ENCODE measurements at places on chromosomes 2 and 18.

GRCh38 chr2:85255813-85256594 lies 71.8 kb downstream of the TGOLN2 start:
- no peak for DNase-seq

GRCh38 chr2:222569826-222570225 lies 86.1 kb downstream of the FARSB start:
- DNase-seq, result no peak

- no peak for DNase-seq
These were observed 28.0 kb downstream of the EHBP1 start for GRCh38 chr2:62733546-62733945.

DNA sequence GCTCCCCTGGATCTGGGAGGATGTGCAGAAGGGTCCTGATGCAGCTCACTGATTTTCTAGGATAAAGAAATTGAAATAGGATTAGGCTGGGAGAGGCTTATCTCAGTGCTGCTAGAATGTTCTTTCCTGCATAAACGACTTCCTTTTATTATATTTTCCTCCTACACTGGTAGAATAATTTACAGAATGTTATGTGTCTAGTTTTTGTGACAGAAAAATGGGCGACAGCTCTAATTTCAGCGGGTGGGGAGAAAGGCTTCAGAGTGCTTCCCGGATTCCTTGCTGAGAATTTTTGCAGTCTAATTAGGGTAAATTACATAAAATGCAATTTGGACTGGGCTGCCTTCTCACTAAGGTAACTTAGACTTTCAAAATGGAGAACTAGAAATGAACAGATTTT lies 66.2 kb downstream of the SKA1 start:
- no peak for DNase-seq

GRCh38 chr2:217301142-217301925 lies 441.5 kb upstream of the TNP1 start:
- no peak for DNase-seq

DNA sequence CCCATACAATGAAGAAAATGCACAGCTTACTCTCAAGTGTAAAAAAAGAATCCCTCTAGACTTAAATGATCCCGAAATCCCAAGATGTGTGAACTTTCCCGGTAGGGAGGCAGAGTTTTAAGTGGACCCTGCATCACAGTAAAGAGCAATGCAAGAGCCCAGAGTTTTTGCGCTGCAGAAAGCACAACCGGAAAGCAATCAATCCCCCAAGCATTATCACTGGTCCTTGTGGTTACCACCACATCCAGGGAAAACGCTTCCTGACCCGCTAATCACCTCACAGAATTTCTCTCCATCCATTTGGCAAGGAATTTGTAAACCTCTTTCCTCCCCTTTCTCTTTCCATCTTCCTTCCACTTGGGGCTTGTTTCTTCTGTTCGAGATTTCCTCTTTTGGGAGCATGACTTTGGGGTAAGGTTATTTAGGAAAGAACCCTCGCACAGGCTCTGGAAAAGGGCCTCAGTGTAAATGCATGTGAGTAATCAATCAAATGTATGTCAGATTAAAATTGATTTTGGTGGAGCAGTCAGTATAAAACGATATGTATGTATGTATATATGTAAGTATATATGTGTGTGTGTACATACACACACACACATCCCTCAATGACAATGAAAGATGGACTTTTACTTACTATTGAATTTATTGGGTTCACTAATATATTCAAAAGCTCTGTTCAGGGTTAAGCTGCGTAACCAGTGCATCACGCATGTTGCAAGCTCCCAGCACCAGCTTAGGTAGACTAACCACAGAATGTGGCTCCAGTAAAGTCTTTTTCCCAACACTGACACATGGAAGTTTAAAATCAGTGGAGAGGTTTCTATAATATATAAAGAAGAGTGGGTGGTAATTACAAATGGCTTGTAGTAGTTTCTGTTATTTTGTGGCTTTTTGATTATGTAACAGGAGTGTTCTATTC lies 1.6 kb downstream of the PLCL1 start:
- DNase-seq, result no peak

DNA sequence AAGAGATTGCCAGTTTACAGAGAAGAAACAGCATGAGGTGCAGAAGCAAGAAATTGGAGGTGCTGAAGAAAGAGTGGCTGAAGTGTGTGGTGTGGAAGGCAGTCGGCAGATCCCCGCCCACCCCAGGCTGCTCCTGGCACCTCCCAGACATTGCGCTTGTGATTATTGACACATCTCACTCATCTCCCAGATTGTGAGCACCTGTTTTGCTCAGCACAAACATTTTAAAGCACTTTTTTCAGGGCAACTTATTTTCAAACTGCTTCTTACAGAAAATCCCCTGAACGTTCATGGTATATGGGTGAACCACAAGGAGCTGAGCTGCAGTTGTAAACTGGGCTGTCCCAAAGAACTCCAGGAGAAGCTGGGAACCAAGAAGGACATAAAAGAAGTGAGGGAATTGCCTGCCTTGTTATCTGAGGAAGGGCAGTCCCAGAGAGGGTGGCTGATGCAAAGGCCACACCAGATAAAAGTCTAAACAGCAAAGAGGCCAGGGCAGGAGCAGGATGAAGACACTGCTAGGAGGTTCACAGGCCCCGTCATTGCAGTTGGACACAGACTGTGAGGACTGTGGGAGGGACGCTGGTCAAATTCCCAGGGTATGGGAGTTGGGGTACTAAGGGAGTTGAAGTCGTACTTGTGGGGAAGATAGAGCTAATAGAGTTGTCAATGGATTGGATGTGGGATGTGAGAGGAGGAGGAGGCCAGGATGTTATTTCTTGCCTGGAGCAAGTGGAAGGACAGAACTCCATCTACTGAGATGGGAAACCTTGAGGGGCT lies 65.1 kb downstream of the INPP4A start:
- no peak for DNase-seq
